ENCODE measurements at places on chromosomes 4 and X.

- no peak for DNase-seq
Measured at GRCh38 chrX:31449965-31450364, 378.1 kb upstream of the FTHL17 start.

DNA sequence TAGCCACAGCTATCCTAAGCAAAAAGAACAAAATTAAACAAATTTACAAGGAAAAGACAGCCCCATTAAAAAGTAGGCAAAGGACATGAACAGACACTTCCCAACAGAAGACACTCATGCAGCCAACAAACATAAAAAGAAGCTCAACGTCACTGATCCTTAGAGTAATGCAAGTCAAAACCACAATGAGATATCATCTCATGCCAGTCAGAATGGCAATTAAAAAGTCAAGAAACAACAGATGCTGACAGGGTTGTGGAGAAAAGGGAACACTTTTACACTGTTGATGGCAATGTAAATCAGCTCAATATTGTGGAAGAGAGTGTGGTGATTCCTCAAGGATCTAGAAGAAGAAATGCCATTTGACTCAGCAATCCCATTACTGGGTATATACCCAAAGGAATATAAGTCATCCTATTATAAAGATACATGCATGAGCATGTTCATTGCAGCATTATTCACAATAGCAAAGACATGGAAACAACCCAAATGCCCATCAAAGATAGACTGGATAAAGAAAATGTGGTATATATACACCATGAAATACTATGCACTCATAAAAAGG lies 163.0 kb upstream of the TET2 start:
- no peak for DNase-seq

DNA sequence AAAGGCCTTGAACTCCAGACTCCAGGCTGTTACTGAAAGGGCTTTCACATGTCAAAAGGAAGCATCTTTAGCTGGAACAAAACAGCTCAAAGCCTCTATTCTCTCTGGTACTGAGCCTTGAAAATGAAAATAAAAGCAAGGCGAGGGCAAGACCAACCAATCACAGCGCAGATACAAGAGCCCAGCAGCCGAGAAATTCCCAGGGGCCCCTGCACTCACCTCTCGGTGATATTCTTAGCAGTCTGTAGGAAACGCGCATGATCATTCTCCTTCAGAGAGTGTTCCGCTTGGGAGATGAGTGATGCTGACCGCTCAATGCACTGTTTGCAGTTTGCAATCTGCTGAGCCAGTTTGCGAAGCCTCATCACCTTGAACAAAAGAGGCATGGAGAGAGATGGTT lies 138.1 kb downstream of the MID1 start:
- peak; percentile 43 for DNase-seq

DNA sequence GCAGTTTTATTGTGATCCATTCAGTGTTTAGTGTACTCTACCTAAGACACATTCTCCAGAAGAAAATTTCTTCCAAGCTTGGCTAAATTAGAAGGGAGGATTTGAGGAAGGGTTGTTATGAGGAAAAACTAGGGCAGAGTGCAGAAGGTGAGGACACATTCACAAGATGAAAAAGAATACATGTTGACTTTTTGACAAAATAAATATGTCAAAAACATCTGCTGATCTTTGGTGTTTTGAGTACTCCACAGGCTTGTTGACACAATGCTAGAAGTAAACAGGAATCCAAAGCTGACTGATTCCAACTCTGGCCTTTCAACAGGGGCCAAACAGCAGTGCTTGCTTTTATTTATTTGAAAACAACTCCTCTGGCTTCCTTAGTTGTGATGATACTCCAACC lies 125.8 kb upstream of the SLC7A11 start:
- DNase-seq = no peak

- no peak for DNase-seq
Measured at GRCh38 chr4:147862043-147862692, 130.3 kb downstream of the ARHGAP10 start.

GRCh38 chrX:2445662-2446623 lies 54.8 kb downstream of the DHRSX start:
- no peak for DNase-seq

Measured in Right ventricle myocardium superior (tissue), 1 donor.